ENCODE measurements at places on chromosomes 2 and 18. TPM values are rescaled to one million over a fixed set of nuclear protein-coding genes. Genes with fewer than 3 reads are reported as not detected.

Gene CFAP65
- polyA plus RNA-seq = not detected

Gene RGPD3
- polyA plus RNA-seq = 0.11 TPM

Gene STK39
- polyA plus RNA-seq = 10.5 TPM

Gene EVX2
- not detected for polyA plus RNA-seq

Gene DOCK10
- polyA plus RNA-seq = 0.86 TPM

Gene ERCC3
- 17.3 TPM for polyA plus RNA-seq

Gene RIT2
- not detected for polyA plus RNA-seq

Gene IHH
- 0.05 TPM for polyA plus RNA-seq

Measured in right cardiac atrium (tissue), 5 donors.